ENCODE measurements at places on chromosomes 12 and 14. TPM values are rescaled to one million over a fixed set of nuclear protein-coding genes. Genes with fewer than 3 reads are reported as not detected.
A peak's percentile ranks its signal among the peaks of the same experiment; 100 is the strongest.

The TAS2R9 gene
- not detected for total RNA-seq

DNA sequence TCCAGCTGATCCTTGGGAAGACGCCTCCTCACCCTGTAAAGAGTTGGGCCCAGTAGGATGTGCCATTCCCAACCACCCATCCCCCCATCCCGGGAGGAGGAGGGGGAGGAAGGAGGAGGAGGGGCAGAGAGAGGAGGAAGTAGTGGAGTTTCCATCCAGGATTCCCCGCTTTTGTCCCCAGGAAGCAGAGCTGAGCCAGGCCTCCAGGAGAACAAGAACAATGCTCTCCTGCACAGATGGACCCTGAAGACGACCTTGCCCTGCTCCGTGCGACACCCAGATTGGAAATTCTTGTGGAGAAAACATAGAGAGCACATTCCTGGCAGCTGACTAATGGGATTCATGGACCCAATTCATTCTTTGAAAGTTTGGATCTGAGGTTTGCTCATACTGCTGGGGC lies 132.3 kb upstream of the CRY1 start:
- H3K27me3 ChIP-seq, result no peaks in the 10 kb centered on the region
- no peak for DNase-seq
- no peaks in the 10 kb centered on the region for H3K36me3 ChIP-seq
- H3K4me1 ChIP-seq, result no peaks in the 10 kb centered on the region
- no peak overlapping the region for H3K4me3 ChIP-seq
- H3K27ac ChIP-seq, result no peak overlapping the region

DNA sequence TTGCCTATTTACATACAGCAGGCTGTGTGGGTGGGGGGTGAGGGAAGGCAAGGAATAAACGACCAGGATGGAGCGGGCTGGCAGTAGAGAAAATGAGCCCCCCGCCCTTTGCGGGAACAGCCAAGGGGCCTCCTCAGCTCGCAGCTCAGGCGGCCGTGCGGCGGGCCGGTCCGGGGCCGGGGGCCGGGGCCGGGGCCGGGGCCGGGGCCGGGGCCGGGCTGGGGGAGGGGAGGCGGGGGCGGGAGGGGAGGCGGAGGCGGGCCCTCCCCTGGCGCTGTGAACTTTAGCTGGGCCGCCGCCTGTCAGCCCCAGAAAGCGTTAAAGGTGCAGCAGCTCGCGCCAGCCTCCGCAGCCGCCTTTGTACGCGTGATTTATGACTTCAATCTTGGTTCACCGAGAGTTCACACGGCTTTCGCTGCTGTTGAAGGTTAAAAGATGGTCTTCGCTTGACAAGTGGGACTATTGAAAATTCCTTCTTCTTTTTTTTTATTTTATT lies 28.8 kb downstream of the HOXC4 start:
- H3K27me3 ChIP-seq, result no peaks in the 10 kb centered on the region
- H3K27ac ChIP-seq, result peak overlapping the region; percentile 35
- H3K4me3 ChIP-seq, result peak overlapping the region; percentile 70

The NR1H4 gene
- total RNA-seq, result not detected

The KLRB1 gene
- total RNA-seq, result not detected

The USP44 gene
- 0.05 TPM for total RNA-seq

DNA sequence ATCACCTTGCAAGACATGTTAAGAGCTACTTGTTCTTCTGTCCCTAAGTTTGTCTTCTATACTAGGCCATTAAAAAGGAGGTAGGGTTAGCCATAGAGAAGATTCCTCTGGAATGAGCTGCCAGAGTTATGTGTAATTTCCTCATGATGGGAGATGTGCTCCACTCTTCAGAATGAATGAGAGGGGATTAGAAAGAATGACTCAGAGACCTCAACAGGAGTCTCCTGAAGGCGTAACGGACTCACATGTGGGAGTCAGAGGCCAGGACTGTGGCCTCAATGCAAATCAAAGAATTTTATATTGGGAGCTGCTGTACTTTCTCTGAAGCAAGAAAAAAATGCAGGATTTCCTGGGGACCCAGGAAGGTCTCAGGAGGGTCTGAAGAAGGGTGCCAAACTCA lies 87.8 kb upstream of the ATXN7L3B start:
- no peaks in the 10 kb centered on the region for H3K4me1 ChIP-seq
- DNase-seq, result no peak
- no peaks in the 10 kb centered on the region for H3K36me3 ChIP-seq
- no peaks in the 10 kb centered on the region for H3K27me3 ChIP-seq
- H3K27ac ChIP-seq, result no peak overlapping the region

The OVCH1 gene
- total RNA-seq, result not detected

DNA sequence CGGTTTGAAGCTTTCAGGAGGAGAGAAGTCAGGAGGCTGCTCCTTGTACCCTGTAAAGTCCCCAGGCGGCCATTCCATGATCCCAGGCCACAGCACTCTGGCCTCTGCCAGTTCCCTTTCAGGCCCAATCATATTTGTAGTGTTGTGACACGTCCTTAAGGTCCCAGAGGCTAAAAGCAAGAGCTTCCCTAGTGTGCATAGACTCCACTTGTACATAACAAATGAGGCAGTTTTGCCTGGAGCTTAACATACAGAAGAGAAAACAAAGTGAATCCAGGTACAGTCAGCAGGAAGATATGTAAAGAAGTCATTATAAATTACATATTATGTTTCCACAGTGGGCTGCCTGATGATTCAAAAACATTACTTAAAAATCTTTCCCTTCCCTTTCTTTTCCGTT lies 81.1 kb upstream of the RPH3A start:
- no peaks in the 10 kb centered on the region for H3K27me3 ChIP-seq
- no peaks in the 10 kb centered on the region for H3K36me3 ChIP-seq
- H3K27ac ChIP-seq, result no peak overlapping the region
- no peak overlapping the region for H3K4me3 ChIP-seq
- DNase-seq, result no peak

The CLEC2D gene
- 15.4 TPM for total RNA-seq

The B4GALNT3 gene
- total RNA-seq, result 3.1 TPM

GRCh38 chr12:67747869-67748742 lies 99.6 kb downstream of the DYRK2 start:
- H3K27me3 ChIP-seq, result no peaks in the 10 kb centered on the region
- H3K4me3 ChIP-seq, result no peak overlapping the region
- no peak for DNase-seq

DNA sequence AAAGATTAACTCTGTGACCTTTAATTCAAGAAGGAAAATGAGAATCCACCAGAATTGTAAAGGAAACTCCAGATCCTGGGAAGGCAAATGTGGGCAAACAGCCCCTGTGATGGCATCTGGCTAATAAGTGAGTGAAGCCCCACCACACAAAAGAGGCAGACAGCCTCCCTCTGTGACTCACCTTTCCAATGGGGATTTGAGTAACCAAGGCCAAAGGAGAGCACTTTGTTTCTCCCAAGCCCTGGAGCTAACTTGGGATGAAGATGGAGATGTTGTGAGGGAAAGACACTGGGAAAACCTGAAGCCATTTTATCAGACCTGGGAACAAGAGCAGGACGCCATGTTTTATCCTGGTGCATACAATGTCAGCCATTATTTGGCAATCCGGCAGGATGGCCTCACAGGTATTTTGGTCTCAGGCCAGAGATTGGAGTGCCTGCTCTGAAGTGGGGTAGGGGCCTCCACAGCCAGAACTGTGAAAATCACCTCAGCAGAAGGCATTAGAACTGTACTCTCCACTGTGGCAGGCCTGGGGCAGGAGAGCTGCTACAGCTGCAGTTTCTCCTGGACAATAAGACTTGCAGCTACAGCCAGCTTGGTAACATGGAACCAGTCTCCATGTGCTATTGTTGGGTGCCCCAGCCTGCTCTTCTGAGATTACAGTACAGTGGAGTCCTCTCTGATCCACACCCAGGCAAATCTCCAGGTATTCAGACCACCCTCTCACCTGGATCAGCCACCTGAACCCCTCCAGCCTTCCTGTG lies 96.6 kb upstream of the PCED1B start:
- H3K4me1 ChIP-seq, result no peaks in the 10 kb centered on the region
- H3K36me3 ChIP-seq, result no peaks in the 10 kb centered on the region
- H3K4me3 ChIP-seq, result no peak overlapping the region

DNA sequence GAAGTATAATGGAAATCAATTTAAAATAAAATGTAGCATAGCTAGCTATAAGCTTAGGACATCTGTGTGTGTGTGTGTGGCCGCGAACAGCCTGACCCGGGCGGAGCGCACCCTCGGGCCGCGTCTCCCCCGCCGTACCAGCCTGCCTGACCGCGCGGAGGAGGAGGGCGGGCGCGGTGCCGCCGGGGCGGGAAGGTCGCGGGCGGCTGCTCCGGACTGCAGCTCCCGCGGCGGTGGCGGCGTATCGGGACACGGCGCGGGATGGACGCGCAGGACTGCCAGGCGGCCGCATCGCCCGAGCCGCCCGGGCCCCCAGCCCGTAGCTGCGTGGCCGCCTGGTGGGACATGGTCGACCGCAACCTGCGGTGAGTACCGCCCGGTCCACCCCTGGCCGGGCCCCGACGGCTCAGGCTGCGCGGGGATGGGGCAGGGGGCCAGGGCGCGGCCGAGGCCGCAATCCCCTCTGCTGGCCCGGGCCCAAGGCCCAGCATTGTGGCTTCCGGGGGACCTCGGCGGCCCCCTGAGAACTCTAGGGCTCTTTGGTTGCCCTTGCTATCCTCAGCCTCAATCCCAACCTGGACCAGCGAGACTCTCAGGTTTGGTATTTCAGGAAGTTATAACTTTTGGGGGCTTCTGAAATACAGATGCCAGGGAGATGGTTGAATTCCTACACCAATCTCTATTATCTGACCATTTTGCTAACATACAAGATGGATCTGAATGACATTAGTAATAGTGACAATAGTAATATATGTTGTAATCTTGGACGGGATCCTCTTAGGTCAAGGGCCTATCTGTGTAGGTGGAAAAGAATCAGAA lies at the start of gene ABHD12B:
Gene ABHD12B (plus strand): TSS at position 140 of the 819 bp plus-strand sequence. CDS start 122 bp downstream, at position 262.
- no peak for DNase-seq
- H3K27ac ChIP-seq, result no peak within 1 kb of the TSS
- H3K27me3 ChIP-seq, result peaks cover 4% of the 10 kb centered on the region
- peaks cover 11% of the 10 kb centered on the region for H3K4me1 ChIP-seq

DNA sequence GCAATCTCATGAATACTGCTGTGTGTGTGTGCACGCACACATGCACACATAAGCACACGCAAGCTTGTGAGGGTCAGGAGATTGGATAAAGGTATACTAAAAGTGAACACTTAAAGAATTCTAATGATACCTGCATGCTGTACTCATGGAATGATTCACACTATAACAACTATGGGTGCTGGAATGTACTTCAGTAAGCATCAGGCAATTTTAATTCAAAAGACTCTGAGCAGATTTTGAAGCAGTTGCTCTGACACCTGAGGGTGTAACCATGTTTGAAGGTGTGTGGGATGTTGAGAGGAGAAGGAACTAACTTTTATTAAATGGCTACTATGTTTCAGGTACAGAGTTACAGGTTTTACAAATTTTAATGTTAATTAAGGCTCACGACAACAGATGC lies 61.6 kb downstream of the GARIN6 start:
- no peak overlapping the region for H3K4me3 ChIP-seq
- H3K27me3 ChIP-seq, result no peaks in the 10 kb centered on the region
- no peaks in the 10 kb centered on the region for H3K36me3 ChIP-seq
- H3K27ac ChIP-seq, result no peak overlapping the region

DNA sequence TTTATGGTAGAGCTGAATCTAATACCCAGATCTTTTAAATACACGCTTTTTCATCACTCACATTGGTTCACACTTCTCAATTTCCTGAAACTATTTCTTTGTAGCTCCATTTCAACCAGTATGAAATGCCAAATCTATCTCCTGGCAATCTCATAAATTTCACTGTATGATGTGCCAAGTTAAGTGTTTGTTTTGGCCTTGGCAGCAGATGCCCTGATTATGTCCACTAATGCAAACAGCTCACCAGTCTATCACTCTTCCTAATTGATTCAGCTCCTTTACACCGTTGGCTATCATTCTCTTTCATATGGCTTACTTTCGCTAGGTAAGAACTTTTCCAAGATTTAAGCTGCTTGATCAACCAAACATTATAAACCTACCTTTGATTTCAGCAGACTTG lies 58.6 kb downstream of the ZFC3H1 start:
- H3K27me3 ChIP-seq, result no peaks in the 10 kb centered on the region
- no peak for DNase-seq
- no peaks in the 10 kb centered on the region for H3K4me1 ChIP-seq
- H3K27ac ChIP-seq, result no peak overlapping the region
- H3K36me3 ChIP-seq, result peaks cover 6% of the 10 kb centered on the region

- no peaks in the 10 kb centered on the region for H3K27me3 ChIP-seq
- no peaks in the 10 kb centered on the region for H3K4me1 ChIP-seq
- H3K27ac ChIP-seq, result no peak overlapping the region
- H3K4me3 ChIP-seq, result no peak overlapping the region
- H3K36me3 ChIP-seq, result no peaks in the 10 kb centered on the region
- no peak for DNase-seq
Measured at GRCh38 chr14:61051051-61051450, 70.0 kb downstream of the SLC38A6 start.

DNA sequence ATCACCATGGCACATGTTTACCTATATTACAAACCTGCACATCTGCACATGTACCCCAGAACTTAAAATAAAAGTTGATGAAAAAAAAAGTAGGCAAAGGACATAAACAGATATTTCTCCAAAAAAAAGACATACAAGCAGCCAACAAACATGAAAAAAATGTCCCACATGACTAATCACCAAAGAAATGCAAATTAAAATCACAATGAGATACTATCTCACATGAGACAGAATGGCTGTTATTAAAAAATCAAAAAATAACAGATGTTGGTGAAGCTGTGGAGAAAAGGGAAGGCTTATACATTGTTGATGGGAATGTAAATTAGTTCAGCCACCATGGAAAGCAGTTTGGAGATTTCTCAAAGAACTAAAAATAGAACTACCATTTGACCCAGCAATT lies 68.0 kb upstream of the FAR2 start:
- H3K27me3 ChIP-seq, result no peaks in the 10 kb centered on the region
- H3K27ac ChIP-seq, result no peak overlapping the region
- DNase-seq, result no peak

The KERA gene
- not detected for total RNA-seq

- peaks cover 28% of the 10 kb centered on the region for H3K4me1 ChIP-seq
- peak within 1 kb of the TSS; percentile 91 for H3K27ac ChIP-seq
- peak within 1 kb of the TSS; percentile 78 for H3K4me3 ChIP-seq
- peak; percentile 93 for DNase-seq
- H3K27me3 ChIP-seq, result no peaks in the 10 kb centered on the region
- H3K36me3 ChIP-seq, result peaks cover 8% of the 10 kb centered on the region
Measured at GRCh38 chr12:6943722-6944380, at the start of the genes C12orf57 and RNU7-1. TSS of gene C12orf57 (plus strand) at chr12:6944022. CDS start at chr12:6944122, 100 bp downstream. TSS of gene RNU7-1 (plus strand) at chr12:6943816.

- H3K27ac ChIP-seq, result no peak within 1 kb of the TSS
- no peaks in the 10 kb centered on the region for H3K4me1 ChIP-seq
- H3K27me3 ChIP-seq, result no peaks in the 10 kb centered on the region
Measured at GRCh38 chr12:130162267-130162666, at the start of gene FZD10. TSS of gene FZD10 (plus strand) at chr12:130162464. CDS start at chr12:130162943, 479 bp downstream.

The CD27 gene
- total RNA-seq, result 116 TPM

The SERPINA12 gene
- not detected for total RNA-seq

The POTEM gene
- total RNA-seq, result not detected

- peak; percentile 9 for DNase-seq
- H3K4me3 ChIP-seq, result no peak overlapping the region
- H3K36me3 ChIP-seq, result no peaks in the 10 kb centered on the region
- no peak overlapping the region for H3K27ac ChIP-seq
- no peaks in the 10 kb centered on the region for H3K27me3 ChIP-seq
Measured at GRCh38 chr14:29846339-29847055, 81.2 kb downstream of the PRKD1 start.

The INHBC gene
- total RNA-seq, result 0.13 TPM
